ENCODE measurements at places on chromosomes 4 and X.

- DNase-seq = no peak
Measured at GRCh38 chr4:101283434-101283833, 63.9 kb downstream of the PPP3CA start.

DNA sequence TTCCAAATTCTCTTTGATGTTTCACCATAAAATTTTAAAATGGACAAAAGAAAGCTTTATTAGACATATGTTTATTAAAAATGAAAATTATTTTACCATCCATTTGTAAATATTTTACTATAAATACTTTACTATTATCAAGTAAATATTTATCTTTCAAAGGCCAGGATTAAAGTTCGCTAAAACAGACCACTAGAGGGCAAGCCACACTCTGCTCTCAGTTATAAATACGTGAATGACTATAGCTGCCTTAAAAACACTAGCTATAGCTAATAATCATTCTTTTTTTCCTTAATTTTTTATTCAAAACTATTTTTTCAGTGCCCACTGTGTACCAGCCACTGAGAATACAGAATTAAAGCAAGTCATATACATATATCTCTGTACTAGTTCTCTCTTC is 38.6 kb downstream of the UNC5C start:
- DNase-seq = peak; percentile 19

- peak; percentile 10 for DNase-seq
Measured at GRCh38 chr4:84814094-84814750, 152.3 kb downstream of the WDFY3 start.

GRCh38 chrX:120450163-120450562 is 18.9 kb downstream of the LAMP2 start:
- DNase-seq = peak; percentile 11

DNA sequence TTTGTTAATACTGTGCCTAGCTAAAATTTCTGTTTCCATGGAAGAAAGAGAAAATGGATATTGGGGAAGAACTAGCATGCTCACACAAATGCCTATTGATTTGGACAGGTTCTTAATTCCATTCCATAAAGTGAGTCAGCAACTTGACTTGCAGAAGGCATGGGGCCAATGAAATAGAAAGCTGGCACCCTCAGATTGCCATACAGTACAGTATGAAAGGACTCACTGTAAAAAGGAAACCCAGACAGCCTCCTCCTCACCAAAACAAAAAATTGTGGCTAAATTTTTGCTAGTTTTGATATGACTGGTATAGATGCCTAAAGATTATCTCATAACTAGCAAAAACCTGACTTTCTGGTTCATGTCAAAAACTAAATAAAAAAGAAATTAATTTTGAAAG is 11.2 kb upstream of the TAB3 start:
- no peak for DNase-seq

DNA sequence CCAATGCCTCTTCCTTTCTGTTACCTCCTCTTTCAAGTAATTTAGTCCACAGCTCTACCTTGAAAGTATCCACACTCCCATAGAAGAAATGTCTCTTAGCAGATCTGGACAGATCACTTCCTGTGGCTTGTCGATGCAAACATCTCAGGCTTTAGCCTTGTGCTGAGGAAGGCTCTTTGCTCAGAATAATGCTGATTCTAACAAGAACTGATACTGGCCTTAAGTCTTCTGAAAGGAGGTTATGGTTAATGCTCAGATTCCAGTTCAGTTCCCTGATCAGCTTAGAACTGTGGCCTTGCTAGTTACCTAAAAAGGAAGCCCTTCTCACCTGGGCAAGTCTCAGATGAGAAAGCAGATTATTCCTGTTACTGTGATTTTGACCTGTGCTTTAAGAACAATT is 230.1 kb upstream of the FAT4 start:
- DNase-seq = no peak

DNA sequence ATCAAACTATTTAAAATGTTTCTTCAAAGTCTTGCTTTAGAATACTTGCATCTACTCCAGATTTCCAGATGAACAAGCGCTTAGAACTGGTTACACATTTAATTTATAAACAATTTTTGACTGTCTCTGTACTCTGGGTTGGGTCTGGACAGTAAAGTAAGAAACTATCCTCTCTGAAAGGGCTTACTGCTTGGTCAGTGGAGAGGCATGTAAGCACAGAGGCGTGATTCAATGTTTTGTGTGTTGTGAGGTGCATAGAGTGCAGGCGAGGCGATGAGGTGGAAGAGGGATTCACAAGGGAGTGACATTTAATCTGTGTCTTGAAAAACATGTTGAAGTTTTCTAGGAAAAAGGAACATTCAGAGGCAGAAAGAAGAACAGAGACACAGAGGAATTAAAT is 231.4 kb downstream of the VEGFC start:
- no peak for DNase-seq

DNA sequence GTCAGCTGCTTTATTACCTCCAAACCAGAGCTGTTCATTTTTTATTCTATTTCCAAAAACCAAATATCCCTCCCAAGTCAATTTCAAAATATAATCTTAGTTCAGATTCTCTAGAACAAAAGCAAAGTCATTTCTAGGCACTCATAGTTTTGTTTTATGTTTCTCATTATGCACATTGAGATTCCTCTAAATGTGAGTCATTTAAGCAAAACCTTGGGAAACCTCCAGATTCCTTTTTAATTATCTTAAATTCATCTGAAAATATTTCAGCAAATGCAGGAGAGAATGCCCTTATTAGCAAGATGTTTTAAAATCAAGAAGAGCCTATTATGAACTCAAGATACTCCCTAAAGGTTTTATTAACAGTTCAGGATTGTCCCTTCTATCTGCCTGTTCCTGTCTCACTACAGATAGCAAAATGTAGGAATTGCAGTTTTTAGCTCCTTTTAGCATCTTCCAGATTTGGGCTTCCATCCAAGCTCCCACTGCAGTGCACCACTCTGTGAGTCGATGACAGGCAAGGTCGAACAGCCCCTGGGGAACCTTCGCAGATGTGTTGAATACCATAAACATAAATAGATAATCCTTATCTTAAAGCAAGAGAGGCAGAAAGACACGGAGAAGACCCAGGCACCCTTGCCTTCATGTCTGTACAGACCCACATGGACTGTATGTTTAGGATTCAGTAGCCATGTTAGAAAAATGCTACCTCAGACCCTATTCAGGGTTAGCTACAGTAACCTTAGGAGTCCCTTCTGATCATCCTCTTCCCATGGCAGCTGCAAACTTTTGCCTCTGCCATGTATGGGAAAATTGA is 11.3 kb upstream of the SLC9A7 start:
- DNase-seq = no peak

GRCh38 chr4:14917298-14917633 is 85.0 kb upstream of the CPEB2 start:
- no peak for DNase-seq

DNA sequence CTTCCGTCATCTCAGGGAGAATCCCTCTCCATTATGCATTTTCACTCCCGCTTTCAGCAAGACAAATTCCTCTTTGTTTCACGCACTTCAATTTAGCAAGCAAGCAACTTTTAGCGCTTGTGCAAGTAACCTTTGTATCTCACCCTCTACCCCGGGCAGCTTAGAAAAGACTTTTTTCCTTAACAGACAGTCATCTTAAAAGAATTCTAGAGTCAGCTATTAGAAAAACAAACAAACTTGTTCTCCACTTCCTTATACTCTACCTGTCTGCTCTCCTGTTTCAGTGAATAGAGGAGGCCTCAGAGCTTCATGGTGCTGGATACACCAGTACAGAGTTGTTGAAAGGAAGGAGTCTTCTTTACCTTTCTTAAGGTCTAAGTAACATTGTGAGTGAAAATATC is 12.1 kb downstream of the TIGD2 start:
- no peak for DNase-seq

GRCh38 chr4:90943311-90943710 is 816.1 kb downstream of the CCSER1 start:
- no peak for DNase-seq
